ENCODE measurements at places on chromosomes 2 and 18. TPM values are rescaled to one million over a fixed set of nuclear protein-coding genes. Genes with fewer than 3 reads are reported as not detected.
A peak's percentile ranks its signal among the peaks of the same experiment; 100 is the strongest.

GRCh38 chr2:121888189-121888557, 132.7 kb downstream of the TSN start:
- DNase-seq: peak; percentile 12
- no peak overlapping the region for H3K27ac ChIP-seq
- no peaks in the 10 kb centered on the region for H3K36me3 ChIP-seq
- H3K27me3 ChIP-seq: peaks cover 10% of the 10 kb centered on the region
- no peak overlapping the region for H3K4me3 ChIP-seq

DNA sequence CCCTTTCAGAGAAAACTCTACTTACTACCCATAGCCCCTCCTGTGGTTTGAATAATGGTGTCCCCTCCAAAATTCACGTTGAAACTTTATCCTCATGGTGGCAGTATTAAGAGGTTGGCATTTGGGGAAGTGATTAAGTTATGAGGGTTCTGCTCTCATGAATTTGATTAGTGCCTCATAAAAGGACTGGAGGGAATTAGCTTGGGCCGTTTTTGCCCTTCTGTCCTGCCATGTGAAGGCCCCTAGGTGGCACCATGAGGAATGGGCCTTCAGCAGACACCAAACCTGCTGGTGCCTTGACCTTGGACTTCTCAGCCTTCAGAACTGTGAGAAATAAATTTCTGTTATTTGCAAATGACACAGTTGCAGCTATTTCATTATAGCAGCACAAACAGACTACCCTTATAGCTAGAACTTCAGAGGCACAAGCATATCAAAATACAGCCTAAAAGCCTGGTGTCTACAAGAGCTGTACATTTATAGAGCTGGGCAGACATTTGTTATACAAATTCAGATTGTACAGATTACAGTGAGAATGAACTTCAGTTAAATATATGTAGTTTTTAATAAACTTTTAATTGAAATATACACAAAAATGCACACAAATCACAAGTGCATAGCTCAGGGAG, 2.6 kb upstream of the PTPN2 start:
- H3K4me1 ChIP-seq: peaks cover 28% of the 10 kb centered on the region
- no peak overlapping the region for H3K4me3 ChIP-seq
- H3K27me3 ChIP-seq: no peaks in the 10 kb centered on the region
- peaks cover 5% of the 10 kb centered on the region for H3K36me3 ChIP-seq
- no peak for DNase-seq

DNA sequence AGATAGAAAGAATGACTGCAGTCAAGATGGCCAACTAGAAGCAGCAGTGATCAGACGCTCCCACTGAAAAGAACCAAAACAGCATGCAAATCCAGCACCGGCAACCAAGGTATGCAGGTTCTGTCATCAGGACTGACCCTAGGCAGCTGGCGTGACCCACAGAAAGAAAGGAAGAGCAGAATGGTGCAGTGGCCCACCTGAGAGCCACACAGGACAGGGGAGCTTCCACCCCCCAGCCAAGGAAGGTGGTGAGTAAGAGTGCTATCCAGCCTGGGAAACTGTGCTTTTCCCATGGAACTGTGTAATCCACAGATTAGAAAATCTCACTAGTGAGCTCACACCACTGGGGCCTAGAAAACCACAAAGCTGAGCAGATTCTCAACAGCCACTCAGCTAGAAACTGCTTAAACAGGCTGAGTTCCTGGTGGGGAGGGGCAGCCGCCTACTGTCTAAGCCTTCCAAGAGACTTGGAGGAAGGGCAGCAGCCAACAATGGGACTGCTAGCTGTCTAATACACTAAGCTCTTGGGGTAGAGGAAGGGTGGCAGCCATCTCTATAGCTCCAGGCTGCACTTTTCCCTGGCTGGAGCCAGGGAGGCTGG, 127.9 kb downstream of the EVA1A start:
- H3K27me3 ChIP-seq: peaks cover 29% of the 10 kb centered on the region
- H3K4me1 ChIP-seq: no peaks in the 10 kb centered on the region
- DNase-seq: no peak
- H3K27ac ChIP-seq: no peak overlapping the region
- no peaks in the 10 kb centered on the region for H3K36me3 ChIP-seq

GRCh38 chr2:119859528-119859927, 99.8 kb downstream of the PTPN4 start:
- peaks cover 64% of the 10 kb centered on the region for H3K4me1 ChIP-seq
- H3K36me3 ChIP-seq: peaks cover 4% of the 10 kb centered on the region
- H3K27me3 ChIP-seq: no peaks in the 10 kb centered on the region
- H3K4me3 ChIP-seq: no peak overlapping the region

GRCh38 chr2:143815082-143815481, 685.9 kb downstream of the ARHGAP15 start:
- H3K27me3 ChIP-seq: peaks cover 2% of the 10 kb centered on the region
- no peak overlapping the region for H3K4me3 ChIP-seq
- DNase-seq: no peak
- H3K36me3 ChIP-seq: no peaks in the 10 kb centered on the region

PCARE gene
- total RNA-seq: not detected

DNA sequence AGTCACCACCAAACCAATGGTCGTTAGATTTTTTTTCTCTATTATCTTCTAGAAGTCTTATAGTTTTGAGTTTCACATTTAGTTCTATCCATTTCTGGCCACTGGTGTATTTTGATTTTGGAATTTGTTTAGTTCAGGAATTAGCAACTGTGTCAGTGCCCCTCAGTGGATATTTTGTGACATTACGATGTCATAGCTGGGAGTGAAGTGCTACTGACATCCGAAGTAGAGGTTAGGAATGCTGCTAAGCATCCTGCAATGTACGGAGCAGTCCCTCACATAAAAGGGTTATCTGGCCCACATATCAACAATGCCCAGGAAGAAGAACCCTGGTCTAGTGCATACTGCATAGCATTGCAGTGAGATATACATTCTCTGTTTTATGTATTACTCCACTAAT, 157.4 kb upstream of the RGPD4 start:
- no peaks in the 10 kb centered on the region for H3K27me3 ChIP-seq
- DNase-seq: no peak
- H3K4me3 ChIP-seq: no peak overlapping the region
- H3K4me1 ChIP-seq: no peaks in the 10 kb centered on the region

GRCh38 chr18:77320971-77321559, 71.4 kb downstream of the GALR1 start:
- no peaks in the 10 kb centered on the region for H3K4me1 ChIP-seq
- H3K27ac ChIP-seq: no peak overlapping the region
- H3K27me3 ChIP-seq: peaks cover 30% of the 10 kb centered on the region
- H3K36me3 ChIP-seq: no peaks in the 10 kb centered on the region

DNA sequence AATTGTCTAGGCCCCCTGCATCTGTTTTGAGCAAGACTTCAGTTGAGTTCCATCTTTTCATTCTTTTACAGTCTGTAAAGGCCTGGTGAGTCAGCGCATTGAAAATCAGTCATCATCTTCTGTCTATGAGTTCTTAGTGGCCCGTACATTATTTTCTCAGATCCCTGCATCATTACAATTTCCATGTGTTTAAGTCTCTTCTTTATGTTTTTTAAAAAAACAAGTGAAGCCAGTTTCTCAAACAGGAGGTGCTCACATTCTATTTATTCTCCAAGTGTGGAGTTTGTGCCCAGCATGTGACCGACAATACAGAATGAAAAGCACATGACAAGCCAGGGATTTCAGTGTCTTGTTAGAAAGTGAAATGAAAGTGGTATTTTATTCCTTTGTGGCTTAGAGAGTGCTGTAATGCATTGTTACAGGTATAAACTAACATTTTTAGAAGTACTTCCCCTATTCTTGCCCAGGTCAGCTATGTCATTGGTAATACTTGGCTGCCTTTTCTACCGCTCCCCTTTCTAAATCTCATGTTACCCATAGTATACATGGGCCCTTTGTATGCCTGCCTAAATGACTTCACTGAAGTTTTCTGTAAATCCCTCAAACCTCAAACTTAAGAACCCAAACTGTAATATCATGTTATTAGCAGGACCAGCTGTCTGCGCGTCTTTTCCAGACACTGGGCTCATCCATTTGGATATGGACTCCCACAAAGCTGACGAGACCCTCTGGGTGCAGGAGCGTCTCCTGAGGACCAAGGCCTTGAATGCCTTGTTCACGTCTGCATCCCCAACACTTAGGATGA, 67.6 kb downstream of the FEZ2 start:
- H3K4me1 ChIP-seq: no peaks in the 10 kb centered on the region
- H3K27ac ChIP-seq: no peak overlapping the region
- no peak for DNase-seq
- no peaks in the 10 kb centered on the region for H3K27me3 ChIP-seq
- no peak overlapping the region for H3K4me3 ChIP-seq
- no peaks in the 10 kb centered on the region for H3K36me3 ChIP-seq

DNA sequence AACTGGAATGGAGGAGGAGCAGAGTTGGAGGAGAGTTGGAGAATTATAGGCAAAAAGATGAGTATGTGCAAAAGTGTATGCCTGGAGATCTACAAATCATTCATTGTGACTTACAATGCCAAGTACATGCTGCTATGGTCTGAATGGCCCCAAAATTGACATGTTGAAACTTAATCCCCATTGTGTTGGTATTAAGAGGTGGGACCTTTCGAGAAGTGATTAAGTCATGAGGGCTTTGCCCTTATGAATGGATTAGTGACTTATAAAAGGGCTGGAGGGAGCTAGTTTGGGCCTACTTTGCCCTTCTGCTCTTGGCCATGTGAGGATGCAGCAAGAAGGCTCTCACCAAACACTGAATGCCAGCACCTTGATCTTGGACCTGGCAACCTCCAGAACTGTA, 6.3 kb upstream of the RBMS1 start:
- H3K4me1 ChIP-seq: peaks cover 10% of the 10 kb centered on the region
- H3K4me3 ChIP-seq: no peak overlapping the region
- DNase-seq: no peak
- H3K27me3 ChIP-seq: no peaks in the 10 kb centered on the region
- no peak overlapping the region for H3K27ac ChIP-seq
- no peaks in the 10 kb centered on the region for H3K36me3 ChIP-seq

DNA sequence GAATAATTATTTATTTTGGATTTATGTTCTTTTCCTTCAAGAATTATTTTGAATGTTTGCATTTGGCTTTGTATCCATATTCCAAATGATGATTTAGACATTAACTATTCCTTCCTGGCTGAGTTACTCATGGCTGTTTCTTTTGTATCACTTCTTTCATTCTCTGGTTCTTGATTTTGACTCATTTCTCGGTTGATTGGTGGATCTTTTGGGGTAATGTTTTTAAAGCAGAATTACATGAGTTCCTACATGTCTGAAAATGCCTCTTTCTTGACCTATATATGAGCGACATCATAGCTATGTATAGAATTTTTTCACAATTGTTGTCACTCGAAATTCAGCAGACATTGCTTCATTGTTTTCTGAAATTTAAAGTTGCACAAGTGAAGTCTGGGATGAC, 39.5 kb downstream of the CYP26B1 start:
- H3K27ac ChIP-seq: no peak overlapping the region
- H3K36me3 ChIP-seq: no peaks in the 10 kb centered on the region
- DNase-seq: no peak
- no peaks in the 10 kb centered on the region for H3K4me1 ChIP-seq
- H3K4me3 ChIP-seq: no peak overlapping the region

DNA sequence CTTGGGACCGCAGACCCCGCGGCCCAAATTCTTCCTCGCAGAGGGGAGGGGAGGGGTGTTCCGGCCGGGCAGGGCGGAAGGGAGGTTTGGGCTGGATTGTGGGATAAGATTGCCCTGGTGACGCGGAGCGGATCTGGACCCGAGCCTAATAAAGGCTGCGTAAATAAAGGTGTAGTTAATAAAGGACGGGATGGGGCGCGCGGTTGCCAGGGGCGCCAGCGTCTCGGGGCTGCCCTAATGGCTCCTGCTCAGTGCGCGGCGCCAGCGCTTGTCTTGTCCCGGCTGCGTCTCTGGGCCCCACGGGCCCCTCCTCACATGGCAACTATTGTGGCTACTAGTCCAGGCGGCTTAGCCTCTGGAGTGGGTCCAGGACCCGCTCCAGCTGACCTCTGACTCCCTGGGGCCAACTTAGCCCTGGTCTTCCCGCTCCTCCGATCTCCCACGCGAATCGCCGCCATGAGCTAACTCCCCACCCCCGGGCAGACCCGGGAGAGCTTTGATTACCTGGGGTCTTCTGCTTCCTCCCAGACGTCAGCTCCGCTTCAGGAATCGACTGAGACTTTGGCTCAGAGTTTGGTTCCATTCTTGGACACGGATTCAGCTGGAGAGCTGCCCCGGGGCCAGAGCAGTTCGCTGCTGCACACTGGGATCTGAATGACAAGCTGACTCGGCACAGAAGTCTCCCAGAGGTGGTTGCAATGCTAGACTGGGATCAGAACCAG, 36.5 kb downstream of the SLC25A52 start:
- DNase-seq: no peak
- no peak overlapping the region for H3K27ac ChIP-seq
- H3K4me1 ChIP-seq: peaks cover 11% of the 10 kb centered on the region
- peak overlapping the region; percentile 88 for H3K4me3 ChIP-seq

- peak overlapping the region; percentile 97 for H3K27ac ChIP-seq
- no peaks in the 10 kb centered on the region for H3K27me3 ChIP-seq
- H3K36me3 ChIP-seq: peaks cover 6% of the 10 kb centered on the region
- peak overlapping the region; percentile 91 for H3K4me3 ChIP-seq
- DNase-seq: no peak
Observed at GRCh38 chr2:174605687-174606086, 8.1 kb upstream of the WIPF1 start.

DNAJC5G gene
- total RNA-seq: not detected

LONRF2 gene
- 0.25 TPM for total RNA-seq

DNA sequence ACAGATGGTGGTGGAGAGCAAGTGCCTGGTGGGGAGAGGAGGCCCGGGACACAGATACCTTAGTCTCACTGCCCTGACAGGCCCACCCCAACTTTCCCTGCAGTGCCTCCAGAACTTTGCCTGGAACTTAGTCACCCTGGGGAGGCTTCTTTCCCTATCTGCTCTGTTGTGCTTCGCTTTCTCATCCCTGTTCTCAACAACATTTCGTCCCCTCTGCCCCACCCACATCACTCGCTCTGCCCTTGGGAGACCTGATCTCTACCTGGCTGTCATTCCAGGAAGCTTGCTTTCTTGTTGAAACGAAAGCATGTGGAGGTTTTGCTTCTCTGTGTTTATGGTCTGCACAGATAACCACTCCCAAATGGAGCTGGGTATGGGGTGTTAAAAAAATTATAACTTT, 93.8 kb downstream of the PRKCE start:
- H3K27me3 ChIP-seq: no peaks in the 10 kb centered on the region
- peaks cover 11% of the 10 kb centered on the region for H3K4me1 ChIP-seq
- no peak for DNase-seq
- H3K27ac ChIP-seq: no peak overlapping the region
- H3K36me3 ChIP-seq: peaks cover 5% of the 10 kb centered on the region

CAVIN2 gene
- not detected for total RNA-seq

IWS1 gene
- 39.0 TPM for total RNA-seq

DNA sequence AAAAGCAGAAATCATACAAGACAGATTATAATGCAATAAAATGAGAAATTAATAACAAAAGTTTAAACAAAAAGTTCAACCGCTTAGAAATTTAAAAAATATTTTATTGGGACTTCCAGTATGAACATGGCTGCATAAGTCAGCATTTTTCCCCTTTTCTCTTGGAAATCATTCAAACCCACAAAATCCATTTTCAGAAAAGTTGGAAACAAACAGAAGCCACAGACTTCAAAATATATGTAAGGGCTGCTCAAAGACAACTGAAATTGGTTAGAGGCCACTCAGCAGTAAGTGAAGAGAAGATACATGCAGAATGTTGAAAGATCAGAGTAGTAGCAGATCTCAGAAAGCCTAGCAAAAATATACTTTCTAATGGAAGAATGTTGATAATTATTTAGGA, 194.0 kb downstream of the DYSF start:
- H3K4me3 ChIP-seq: no peak overlapping the region
- no peaks in the 10 kb centered on the region for H3K4me1 ChIP-seq
- DNase-seq: no peak
- H3K27ac ChIP-seq: no peak overlapping the region
- peaks cover 30% of the 10 kb centered on the region for H3K27me3 ChIP-seq
- H3K36me3 ChIP-seq: no peaks in the 10 kb centered on the region

All from activated T-cell treated with anti-CD3 and anti-CD28 coated beads, Interleukin-2, amount 50 U/mL, for 72 hours (primary cell).